ENCODE measurements at places on chromosomes 6 and 20. TPM values are rescaled to one million over a fixed set of nuclear protein-coding genes. Genes with fewer than 3 reads are reported as not detected.

Gene PRICKLE4
- 2.6 TPM for total RNA-seq

Gene CLPSL2
- not detected for total RNA-seq

Gene PRKN
- total RNA-seq, result 8.4 TPM

Gene ECT2L
- total RNA-seq, result 0.20 TPM

Gene IL17F
- total RNA-seq, result not detected

Gene PNLDC1
- 0.81 TPM for total RNA-seq

Gene NNAT
- total RNA-seq, result not detected

Gene ZC2HC1B
- total RNA-seq, result not detected

Data from cardiac ventricle fibroblast (primary cell).